ENCODE measurements at places on chromosomes 12 and 14.

- no peak overlapping the region for H3K27ac ChIP-seq
- no peaks in the 10 kb centered on the region for H3K36me3 ChIP-seq
- H3K4me1 ChIP-seq = no peaks in the 10 kb centered on the region
- no peak for DNase-seq
These were observed 83.4 kb downstream of the PDE3A start for GRCh38 chr12:20451761-20452160.

DNA sequence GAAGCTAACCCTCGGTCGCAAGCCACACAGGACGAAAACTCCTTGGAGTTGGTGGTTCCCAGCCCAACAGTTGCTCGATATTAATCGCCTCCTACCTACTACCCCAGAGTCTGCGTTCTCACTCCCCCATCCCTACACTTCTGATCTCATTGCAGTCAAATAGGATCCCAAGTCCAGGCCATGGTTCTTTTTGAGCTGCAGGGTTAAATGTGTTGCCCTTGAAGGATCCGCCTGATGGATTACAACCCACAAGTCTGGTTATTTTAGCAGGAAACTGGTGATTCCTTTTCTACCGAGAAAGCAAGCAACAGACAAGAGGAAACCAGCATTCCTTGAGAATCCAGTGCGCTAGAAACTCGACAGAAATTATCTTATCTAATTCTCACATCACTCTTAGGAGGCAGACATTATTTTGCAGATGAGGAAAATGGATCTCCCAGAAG, 785 bp upstream of the NIN start:
- H3K27me3 ChIP-seq = peaks cover 11% of the 10 kb centered on the region
- DNase-seq = no peak
- H3K4me3 ChIP-seq = peak overlapping the region; percentile 91
- peaks cover 55% of the 10 kb centered on the region for H3K4me1 ChIP-seq
- peak overlapping the region; percentile 94 for H3K27ac ChIP-seq

DNA sequence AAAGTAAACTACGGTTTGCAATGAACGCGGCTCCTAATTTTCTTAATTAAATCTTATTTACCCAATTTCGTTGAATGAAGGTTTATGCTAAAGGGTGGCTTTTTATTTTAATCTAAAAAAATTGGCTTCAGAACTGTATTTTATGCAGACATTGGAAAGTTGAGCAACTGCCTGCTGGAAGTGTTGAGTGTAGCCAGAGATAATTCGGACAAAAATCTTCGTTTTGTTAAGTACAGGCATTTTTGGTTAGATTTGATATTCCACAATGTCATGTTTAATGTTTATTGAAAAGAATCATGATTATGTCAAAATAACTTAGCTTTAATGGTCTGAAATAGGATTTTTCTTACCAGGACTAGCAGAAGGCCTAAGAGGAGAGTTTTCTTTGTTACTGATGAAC, 875 bp downstream of the IRAK3 start:
- no peak for DNase-seq
- H3K36me3 ChIP-seq = no peaks in the 10 kb centered on the region
- peaks cover 18% of the 10 kb centered on the region for H3K4me1 ChIP-seq

DNA sequence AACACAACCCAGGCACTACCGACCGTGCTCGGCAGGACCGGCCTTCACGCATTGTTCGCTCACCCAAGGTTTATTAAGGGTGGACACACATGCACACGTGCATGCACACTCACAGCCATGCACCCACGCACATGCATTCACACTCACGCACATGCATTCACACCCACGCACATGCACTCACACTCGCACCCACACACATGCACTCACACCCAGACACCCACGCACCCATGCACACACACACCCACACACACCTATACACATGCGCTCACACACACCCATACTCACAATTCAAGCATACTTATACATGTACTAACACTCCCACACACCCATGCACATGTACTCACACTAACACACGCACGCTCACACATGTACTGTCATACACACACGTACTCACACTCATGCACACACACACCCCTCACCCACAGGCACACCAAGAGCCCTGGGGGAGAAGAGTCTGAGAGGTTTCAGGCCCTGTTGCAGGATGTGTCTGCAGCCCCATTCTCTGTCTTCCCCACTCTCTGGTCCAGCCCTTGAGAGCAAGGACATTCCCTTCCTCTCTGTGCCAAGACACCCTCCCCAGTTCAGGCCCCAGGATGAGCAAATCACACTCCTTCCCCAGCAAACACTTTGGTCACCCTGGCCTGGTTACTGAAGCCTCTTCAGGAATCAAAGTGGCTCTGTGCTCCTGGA, 49.4 kb upstream of the BCL11B start:
- no peak overlapping the region for H3K27ac ChIP-seq
- H3K4me3 ChIP-seq = no peak overlapping the region
- H3K36me3 ChIP-seq = no peaks in the 10 kb centered on the region
- peaks cover 9% of the 10 kb centered on the region for H3K4me1 ChIP-seq
- no peak for DNase-seq

- DNase-seq = no peak
- H3K4me1 ChIP-seq = peaks cover 4% of the 10 kb centered on the region
- H3K27me3 ChIP-seq = no peaks in the 10 kb centered on the region
- H3K27ac ChIP-seq = no peak overlapping the region
- no peaks in the 10 kb centered on the region for H3K36me3 ChIP-seq
These were observed 10.8 kb upstream of the TMEM120B start for GRCh38 chr12:121701667-121702277.

GRCh38 chr12:124026755-124027745, 54.0 kb downstream of the ZNF664 start:
- no peak overlapping the region for H3K27ac ChIP-seq
- no peak overlapping the region for H3K4me3 ChIP-seq
- no peak for DNase-seq

DNA sequence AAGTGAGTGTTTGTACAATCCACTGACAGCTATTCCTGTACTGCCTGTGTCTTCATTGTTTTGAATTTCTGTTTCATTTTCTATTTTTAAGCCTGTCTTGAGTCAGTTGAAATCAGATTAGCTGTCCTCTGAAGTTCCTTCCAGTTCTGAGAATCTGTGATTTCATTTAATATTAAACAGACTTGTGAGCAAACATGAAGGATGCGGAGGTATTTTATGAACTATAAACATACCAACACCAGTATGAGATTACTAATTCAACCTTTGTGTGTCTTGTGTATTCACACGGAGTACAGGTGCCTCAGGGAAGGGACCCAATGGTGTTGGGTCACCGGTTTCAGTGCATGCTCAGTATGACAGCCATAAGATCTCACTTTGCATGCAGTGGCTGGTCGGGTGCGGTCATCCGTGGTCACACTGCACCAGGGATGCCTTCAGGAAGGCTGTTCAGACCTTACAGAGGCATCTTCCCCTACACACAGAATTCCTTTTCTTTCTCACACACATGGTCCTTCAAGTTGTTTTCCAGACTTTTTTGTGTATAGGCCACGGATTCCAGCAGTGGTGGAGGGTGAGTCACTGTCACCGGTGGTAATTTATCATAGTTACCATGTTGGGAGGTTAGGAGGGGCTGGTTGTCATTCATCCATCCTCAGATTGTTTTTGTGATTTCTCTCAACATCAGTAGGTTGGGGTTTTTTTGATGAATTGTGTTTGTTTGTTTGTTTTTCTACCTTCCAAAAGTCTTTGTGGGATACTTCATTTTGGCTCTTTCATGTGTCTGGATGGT, 103.0 kb upstream of the SFSWAP start:
- no peak for DNase-seq
- H3K27ac ChIP-seq = peak overlapping the region; percentile 73
- H3K27me3 ChIP-seq = peaks cover 2% of the 10 kb centered on the region
- H3K4me3 ChIP-seq = peak overlapping the region; percentile 25
- peaks cover 66% of the 10 kb centered on the region for H3K4me1 ChIP-seq

DNA sequence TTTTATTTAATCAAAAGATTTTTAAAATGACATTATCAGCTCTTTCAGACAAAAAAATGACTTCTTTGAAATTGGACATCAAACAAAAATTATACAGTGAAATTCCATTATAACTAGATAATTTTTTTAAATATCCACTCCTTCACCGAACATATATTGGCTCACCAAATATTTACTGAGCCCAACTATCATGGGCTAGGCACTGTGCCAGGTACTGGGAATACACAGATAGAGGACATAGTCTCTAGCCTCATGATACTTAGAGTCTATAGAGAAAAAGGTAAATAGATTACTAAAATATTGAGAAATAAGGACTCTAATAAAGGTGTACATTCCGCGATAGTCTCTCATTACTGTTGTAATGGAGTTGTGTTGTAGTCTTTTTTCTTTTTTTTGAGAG, 219.9 kb downstream of the SEC23A start:
- H3K4me1 ChIP-seq = no peaks in the 10 kb centered on the region
- H3K4me3 ChIP-seq = no peak overlapping the region
- H3K36me3 ChIP-seq = no peaks in the 10 kb centered on the region
- peaks cover 4% of the 10 kb centered on the region for H3K27me3 ChIP-seq
- H3K27ac ChIP-seq = no peak overlapping the region
- DNase-seq = no peak

GRCh38 chr12:52673217-52673616, 7.0 kb downstream of the KRT1 start:
- H3K27ac ChIP-seq = no peak overlapping the region
- H3K4me1 ChIP-seq = peaks cover 6% of the 10 kb centered on the region
- no peaks in the 10 kb centered on the region for H3K36me3 ChIP-seq
- no peak overlapping the region for H3K4me3 ChIP-seq
- DNase-seq = no peak

DNA sequence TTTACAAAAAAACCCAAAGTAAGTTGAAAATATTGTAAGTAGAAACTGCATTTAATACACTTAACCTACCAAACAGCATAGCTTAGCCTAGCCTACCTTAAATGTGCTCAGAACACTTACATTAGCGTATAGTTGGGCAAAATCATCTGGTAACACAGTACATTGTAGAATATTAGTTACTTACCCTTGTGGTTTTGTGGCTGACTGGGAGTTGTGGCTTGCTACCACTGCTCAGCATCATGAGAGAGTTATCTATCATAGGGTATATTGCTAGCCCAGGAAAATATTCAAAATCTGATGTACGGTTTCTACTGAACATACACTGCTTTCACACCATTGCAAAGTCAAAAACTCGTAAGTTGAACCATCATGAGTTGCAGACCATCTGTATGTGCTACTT, 141.7 kb upstream of the GARIN6 start:
- no peak overlapping the region for H3K27ac ChIP-seq
- H3K4me3 ChIP-seq = no peak overlapping the region
- no peak for DNase-seq
- no peaks in the 10 kb centered on the region for H3K4me1 ChIP-seq

GRCh38 chr12:96208801-96209549, 14.8 kb downstream of the ELK3 start:
- peak overlapping the region; percentile 70 for H3K4me3 ChIP-seq
- DNase-seq = no peak
- H3K4me1 ChIP-seq = peaks cover 98% of the 10 kb centered on the region
- peak overlapping the region; percentile 92 for H3K27ac ChIP-seq
- H3K36me3 ChIP-seq = peaks cover 40% of the 10 kb centered on the region

DNA sequence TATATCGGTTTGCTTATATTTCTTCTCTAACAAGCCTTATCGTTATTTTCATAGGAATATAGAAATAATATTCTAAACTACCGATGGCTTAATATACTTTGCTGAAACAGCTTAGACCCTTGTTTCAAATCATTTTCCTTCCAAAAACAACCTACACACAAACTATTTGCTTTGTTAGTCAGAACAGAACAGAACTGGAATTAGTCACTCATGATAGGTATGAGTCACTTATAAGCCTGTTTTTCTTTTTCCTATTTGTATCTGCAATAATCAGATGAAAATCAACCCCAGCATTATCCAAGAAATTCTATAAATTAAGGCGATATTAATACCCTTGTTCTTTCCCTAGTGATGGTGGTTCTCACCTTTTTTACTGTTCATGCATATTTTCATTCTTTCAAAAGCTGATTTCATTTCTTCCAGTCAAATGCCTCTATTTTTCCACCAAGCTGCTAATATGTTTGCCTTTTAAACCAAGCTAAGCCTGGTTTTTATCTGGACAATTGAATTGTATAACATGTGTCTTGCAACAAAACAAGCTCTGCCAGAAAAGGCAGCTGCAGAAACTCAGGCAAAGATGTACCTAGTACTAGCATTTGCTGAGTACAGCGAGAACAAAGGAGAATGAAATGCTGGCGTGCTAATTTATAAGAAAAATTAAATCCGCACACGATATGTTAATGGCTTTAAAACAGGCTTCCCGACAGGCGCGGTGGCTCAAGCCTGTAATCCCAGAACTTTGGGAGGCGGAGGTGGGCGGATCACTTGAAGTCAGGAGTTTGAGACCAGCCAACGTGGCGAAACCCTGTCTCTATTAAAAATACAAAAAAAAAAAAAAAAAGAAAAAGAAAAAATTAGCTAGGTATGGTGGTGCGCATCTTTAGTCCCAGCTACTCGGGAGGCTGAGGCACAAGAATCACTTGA, 1418.2 kb downstream of the AACS start:
- H3K4me3 ChIP-seq = no peak overlapping the region
- no peak for DNase-seq
- H3K27me3 ChIP-seq = no peaks in the 10 kb centered on the region
- H3K27ac ChIP-seq = no peak overlapping the region

DNA sequence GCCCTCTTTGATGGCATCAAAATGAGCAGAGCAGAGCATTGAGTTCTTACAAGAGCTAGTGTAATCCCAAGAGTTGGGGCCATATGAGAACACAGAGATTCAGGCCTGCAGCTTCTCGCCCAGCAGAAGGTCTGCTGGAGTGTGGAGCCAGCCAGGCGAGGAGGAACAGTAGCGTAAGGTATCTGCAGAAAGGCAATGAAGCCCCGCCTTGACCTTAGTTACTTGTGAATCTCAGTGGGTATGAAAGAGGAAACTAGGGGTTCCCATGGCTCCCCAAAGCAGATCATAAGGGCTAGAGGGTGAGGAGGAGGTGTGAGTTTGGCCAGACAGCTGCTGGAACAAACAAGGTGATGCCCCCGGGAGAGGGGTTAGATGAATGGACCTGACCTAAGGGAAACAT, 49.4 kb downstream of the SLC8A3 start:
- no peak for DNase-seq
- peaks cover 19% of the 10 kb centered on the region for H3K27me3 ChIP-seq
- no peak overlapping the region for H3K4me3 ChIP-seq
- no peaks in the 10 kb centered on the region for H3K4me1 ChIP-seq
- H3K27ac ChIP-seq = no peak overlapping the region

DNA sequence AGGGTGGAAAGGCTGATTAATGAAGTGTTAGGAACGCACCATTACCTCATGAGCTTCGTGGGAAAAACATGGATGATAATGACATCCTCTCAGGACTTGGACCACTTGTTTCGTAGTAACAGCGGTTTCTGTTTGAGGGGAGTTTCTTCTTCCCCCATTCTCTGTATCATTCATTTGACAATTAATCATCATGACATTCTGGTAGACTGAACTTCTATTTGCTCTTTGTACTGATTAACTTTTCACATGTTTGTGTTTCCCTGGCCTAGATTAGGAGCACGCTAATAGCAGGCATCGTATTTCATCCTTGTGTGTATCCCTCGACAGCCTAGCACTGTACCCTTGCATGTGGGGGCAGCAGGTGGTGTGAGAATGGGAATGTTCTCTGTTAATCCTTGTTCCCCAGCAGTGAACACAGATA, 8.0 kb downstream of the LRRC74A start:
- H3K36me3 ChIP-seq = no peaks in the 10 kb centered on the region
- H3K27ac ChIP-seq = no peak overlapping the region
- no peaks in the 10 kb centered on the region for H3K4me1 ChIP-seq
- no peak overlapping the region for H3K4me3 ChIP-seq
- peaks cover 14% of the 10 kb centered on the region for H3K27me3 ChIP-seq

- H3K36me3 ChIP-seq = no peaks in the 10 kb centered on the region
- peaks cover 3% of the 10 kb centered on the region for H3K27me3 ChIP-seq
- H3K4me3 ChIP-seq = no peak overlapping the region
- H3K27ac ChIP-seq = no peak overlapping the region
- DNase-seq = no peak
These were observed 32.1 kb upstream of the C14orf180 start for GRCh38 chr14:104547310-104547997.

Data from activated CD4-positive, alpha-beta T cell treated with anti-CD3 and anti-CD28 coated beads, Interleukin-2, amount 10 ng/mL, durations not matched to agents 7 days and 5 days (primary cell).